ENCODE measurements at places on chromosomes 1 and 21.

DNA sequence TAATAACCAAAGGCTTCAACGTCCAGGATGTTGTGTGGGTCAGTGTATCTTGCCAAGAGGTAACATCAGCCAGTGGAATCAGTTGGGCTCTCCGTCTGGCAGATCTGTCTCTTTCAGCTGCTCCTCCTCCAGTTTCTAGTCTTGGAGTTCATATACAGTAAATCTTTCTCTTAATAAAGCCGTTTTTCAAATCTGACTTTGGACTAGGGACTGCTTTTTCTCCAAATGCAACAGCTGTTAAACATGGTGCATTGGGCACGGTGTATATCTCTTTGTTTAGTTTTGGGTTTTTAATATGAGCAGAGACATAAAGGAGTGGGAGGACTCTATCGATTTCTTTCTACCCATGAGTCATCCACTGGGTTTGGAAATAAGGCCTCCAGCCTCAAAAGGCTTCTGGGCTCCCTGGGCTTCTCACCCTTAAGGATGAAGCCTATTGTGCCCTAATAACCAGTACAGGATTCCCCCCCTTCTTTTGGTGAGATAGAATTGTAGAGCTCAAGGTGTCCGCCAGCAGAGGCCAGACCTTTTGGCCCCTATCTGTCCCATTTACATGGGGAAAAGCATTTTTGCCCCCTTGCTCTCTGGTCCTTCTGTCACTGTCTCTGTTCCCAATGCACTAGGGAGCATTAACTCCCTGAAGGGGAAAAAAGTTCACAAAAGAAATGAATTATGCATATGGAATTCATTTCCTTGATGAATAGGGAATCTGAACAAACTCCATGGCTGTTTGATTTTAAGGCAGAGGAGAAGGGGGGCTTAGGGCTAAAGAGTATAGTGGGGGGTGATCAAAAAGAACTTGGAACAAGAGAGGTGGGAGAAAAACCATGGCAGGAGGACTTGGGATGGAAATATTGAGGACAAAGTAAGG is 86.0 kb downstream of the PBX1 start:
- DNase-seq: no peak

- no peak for DNase-seq
Observed at GRCh38 chr1:43220905-43221778, 48.6 kb upstream of the TMEM125 start.

GRCh38 chr1:89929467-89930063 is 65.3 kb upstream of the ZNF326 start:
- no peak for DNase-seq

DNA sequence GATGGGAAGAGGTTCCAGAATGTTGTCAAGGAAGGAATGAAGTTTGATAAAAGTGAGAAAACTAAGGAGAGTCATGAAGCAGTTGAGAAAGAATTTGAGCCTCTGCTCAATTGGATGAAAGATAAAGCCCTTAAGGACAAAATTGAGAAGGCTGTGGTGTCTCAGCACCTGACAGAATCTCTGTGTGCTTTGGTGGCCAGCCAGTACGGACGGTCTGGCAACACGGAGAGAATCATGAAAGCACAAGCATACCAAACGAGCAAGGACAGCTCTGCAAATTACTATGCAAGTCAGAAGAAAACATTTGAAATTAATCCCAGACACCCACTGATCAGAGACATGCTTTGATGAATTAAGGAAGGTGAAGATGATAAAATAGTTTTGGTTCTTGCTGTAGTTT is 142.8 kb downstream of the CDC7 start:
- no peak for DNase-seq

DNA sequence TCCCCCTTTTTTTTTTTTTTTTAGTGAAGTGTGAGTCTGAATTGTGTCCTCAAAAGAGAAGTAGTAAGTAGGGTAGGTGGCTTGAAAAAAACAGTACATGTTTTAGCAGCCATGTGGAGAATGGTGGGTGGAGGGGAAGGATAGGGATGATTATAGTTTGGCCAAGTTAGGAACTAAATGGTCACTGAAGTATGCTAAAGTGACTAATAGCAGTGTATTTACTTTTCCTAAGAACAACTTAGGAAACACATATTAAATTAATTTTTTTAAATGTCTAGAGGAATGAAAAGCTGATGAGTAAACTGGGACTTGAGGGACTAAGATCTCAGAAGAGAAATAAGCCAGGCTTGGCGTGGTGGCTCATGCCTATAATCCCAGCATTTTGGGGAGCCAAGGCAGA is 55.5 kb downstream of the PLA2G4A start:
- no peak for DNase-seq

GRCh38 chr1:115676498-115677181 is 34.9 kb downstream of the VANGL1 start:
- DNase-seq: no peak

DNA sequence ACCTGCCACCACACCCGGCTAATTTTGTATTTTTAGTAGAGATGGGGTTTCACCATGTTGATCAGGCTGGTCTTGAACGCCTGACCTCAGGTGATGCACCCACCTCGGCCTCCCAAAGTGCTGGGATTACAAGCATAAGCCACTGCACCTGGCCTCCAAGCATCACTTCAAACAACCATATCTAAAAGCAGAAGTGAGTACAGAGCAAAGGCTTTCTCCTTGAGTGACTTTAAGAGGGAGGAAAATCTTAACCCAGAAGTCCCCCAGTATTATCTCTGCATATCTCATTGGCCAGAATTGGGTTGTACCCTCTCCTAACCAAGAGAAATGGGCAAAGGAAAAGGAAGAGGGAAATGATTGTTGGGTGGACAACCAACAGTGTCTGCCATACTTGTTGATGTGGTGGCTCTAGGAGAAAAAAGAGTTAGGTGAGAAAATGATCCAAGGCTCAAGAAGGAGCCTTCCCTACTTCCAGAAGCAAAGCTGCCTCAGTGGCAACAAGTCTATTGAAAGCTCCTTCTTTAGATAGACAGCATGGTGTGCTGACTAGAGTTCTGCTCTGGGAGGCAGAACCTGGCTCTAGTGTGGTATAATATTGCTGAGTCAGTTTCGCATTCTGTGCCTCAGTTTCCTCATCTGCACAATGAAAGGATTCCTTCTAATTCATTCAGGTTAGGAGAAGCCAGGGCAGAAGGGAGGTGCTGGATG is 16.8 kb upstream of the FOXE3 start:
- no peak for DNase-seq
